Activated CD8-positive, alpha-beta T cell treated with anti-CD3 and anti-CD28 coated beads, Interleukin-2, amount 10 ng/mL, durations not matched to agents 7 days and 5 days (primary cell): ENCODE measurements at places on chromosomes 13 and 19.
A peak's percentile ranks its signal among the peaks of the same experiment; 100 is the strongest.

DNA sequence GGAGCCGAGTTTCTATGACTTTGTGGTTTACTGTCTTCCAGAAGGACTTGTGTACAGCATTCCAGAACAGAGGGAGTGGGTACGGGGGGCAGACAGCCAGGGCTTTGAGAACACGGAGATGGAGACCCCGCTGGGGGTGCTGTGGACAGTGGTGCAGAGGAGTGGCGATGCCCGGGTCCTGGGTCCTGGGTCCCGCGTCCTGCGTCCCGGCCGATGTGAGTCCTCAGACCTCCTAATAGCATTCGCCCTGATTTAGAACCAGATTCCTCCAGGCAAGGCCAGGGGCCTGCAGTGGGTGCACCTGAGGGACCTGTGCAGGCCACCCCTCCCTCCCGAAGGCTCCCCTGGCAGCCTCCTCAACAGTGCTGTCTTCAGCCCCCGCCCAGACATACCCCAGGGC lies 97.9 kb downstream of the KDM4B start:
- DNase-seq: no peak

DNA sequence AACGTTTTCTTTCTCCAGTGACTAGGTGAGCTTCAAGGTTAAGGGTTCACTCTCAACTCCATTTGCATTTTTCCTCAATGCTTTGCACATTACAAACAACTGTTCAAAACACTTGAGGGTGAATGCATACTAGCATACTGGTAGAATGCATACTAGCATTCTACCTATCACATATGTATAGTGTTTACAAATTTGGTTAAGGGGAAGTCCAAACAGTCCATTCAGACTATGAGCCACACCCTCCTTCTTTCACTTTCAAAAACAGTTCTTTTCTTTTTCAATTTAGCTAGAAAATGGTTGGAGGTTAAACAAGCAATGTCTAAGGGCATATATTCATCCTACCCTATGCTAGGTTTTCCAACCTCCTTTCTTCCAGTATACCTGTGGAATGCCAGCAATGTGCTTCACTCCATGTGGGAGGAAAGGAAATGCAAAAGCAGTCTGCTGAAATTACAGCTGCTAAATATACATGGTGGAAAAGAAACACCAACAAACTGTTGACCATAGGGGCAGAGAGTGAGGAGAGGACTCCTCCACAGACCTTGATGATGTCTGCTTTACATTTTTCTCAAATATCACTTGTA lies 102.6 kb downstream of the DOCK9 start:
- DNase-seq: no peak

GRCh38 chr19:45362291-45362690 lies 8.1 kb downstream of the ERCC2 start:
- DNase-seq: no peak

- DNase-seq: no peak
These were observed 34.3 kb upstream of the C1QTNF9 start for GRCh38 chr13:24275041-24275440.

DNA sequence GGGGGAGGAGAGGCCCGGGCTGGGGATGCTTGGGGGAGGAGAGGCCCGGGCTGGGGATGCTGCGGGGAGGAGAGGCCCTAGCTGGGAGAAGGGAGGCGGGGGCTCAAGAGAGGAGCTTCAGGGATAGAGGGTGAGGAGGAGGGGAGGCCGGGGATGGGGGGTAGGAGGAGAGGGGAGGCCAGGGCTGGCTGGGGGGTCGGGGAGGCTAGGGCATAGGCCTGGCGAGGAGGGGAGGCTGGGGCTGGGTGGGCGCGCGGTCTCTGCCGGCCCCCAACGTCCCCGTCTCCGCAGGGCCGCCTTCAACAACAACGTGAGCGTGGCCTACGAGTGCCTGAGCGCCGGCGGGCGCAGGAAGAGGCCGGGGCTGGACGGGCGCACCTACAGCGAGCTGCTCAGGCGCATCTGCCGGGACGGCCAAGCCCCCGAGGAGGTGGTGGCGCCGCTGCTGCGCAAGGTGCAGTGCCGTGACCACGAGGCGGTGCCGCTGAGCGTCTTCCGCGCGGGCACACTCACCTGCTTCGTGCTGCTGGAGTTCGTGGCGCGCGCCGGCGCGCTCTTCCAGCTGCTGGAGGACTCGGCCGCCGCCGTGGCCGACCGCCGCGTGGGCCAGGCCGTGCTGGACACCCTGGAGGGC lies 11.4 kb downstream of the TPGS1 start:
- DNase-seq: peak; percentile 70

- DNase-seq: no peak
These were observed 224.5 kb downstream of the DCLK1 start for GRCh38 chr13:35906636-35907035.
